ENCODE measurements at places on chromosomes 11 and 22.

- no peak for DNase-seq
Measured at GRCh38 chr11:6402561-6402981, 12.3 kb downstream of the SMPD1 start.

DNA sequence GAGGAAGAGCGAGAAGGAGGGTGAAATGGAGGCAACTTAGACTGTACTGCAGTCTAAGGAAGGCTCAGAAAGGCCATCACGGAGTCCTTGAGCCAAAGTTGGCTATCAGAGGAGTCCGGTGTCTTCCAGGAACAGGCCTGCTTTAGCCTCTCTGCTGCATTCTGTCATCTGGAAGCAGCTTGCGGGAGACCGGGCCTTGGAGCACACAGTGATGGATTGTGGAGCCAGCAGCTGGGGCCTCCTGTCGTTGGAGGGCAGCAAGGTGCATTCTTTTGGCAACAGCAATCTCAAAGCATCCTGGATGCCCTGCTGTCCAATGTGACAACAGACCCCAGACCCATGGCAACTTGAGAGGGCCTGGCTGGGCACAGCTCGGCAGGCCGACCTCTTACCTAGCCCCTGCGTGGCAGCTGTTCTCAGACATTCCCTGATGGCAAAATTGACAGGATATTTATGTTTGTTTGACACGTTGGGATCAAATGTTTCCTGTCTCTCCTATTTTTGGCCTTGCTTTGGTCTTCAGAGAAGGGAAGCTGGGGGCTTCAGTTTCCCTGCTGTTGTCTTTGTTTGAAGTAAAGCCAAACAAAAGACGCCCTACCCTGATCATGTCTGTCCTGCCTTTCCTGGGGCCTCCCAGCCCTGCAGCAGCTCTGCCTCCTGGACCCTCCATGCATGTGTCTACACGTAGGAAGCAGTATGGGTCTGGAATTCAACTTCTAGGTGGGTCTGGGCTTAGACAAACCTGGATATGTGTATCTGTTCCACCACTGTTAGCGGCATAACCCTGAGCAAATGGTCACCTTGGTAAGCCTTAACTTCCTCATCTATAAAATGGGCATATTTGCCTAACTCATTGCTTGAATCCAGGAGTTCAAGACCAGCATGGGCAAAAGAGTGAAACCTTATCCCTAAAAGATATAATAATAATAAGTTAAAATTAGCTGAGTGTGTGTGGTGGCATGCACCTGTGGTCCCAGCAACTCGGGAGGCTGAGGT lies 43.9 kb upstream of the LMO2 start:
- peak; percentile 24 for DNase-seq

- DNase-seq, result no peak
Measured at GRCh38 chr11:47765086-47765485, 2.1 kb downstream of the FNBP4 start.

- no peak for DNase-seq
Measured at GRCh38 chr22:23083315-23084021, 13.1 kb downstream of the GNAZ start.

DNA sequence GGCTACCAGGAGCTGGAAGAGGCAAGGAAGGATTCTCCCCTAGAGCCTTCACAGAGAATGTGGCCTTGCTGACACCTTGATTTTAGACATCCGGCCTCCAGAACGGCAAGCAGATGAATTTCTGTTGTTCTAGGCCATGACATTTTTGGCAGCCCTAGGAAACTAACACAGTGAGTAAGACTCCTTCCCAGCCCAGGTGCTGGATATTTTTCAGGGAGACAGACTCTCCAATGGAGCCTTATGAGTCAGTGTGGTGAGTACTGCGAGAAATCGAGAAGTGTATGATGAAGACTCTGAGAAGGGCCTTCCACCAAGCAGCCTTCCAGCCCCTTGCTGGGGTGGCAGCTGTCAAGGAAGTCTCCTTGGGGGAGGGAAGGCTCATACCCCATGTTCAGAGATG lies 114.4 kb downstream of the OSBP2 start:
- no peak for DNase-seq

DNA sequence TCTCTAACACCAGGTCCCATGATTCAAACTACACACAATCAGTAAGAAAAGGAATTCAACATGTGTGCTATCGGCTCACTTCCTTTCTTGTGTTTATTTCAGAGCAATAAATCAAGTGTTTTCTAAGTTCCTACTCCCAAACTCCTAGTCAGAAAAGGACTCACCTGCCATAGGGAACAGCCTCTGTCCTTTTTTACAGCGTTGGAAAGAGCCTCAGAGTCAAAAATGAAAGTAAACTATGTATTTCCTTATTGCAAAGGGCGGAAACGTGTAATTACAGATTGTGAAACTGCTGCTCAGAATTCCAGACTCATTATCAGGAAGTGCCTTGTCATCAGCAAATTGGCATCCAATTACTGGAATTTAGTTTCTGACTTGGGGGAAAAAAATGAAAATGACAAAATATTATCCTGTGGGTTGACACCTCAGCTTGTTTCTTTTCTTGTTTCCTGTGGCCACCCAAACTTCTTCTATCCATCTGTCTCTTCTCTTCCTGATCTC lies at the start of gene CASP4:
TSS of gene CASP4 (minus strand) at position 220 of the 501 bp plus-strand sequence. CDS start at position 171, 49 bp downstream.
- DNase-seq, result peak; percentile 28

DNA sequence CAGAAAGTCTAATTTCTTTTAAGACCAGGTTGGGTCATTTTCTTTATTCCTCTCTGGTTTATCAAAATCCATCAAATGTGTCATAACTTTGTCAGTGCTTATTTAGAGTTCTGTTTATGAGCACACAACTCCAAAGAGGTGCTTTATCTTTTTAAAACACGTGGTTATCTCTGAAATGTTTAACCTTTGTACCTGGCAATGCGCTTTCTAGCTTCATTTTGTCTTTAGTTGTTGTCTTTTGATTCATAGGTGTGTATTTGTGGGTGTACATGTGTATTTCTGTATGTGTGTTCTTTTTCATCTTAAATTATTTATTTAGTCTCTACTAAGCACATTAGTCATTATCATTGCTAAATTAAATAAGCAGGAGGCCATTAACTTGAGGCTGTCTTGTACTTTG lies 251.4 kb downstream of the JRKL start:
- no peak for DNase-seq

DNA sequence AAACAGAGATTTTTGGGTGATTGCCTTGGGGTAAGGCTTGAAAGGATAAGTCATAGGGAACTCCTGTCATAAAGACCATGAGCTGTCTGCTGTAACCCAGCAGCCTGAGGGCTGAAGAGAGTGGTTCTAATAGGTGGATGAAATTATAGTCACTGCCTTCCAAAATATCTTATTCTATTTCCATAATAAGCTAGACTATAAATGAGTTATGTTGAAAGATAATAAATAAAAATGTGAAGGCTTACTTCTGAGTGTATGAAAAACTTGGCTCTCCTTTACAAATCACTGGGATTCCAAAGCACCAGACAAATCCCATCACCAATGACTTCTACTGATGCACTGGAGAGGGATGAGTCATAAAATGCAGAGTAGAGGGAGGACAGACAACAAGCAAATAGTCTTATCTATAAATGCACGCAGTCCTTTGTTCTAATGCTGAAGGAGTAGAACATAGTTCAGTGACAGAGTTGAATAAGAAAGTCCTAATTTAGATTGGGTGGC lies 775.0 kb upstream of the LRRC4C start:
- no peak for DNase-seq

GRCh38 chr11:126929179-126930061 lies 71.2 kb downstream of the KIRREL3 start:
- DNase-seq, result peak; percentile 36
